Transverse colon (tissue), 4 donors: ENCODE measurements at places on chromosomes 12 and 14.
A peak's percentile ranks its signal among the peaks of the same experiment; 100 is the strongest.

- no peak for DNase-seq
Observed at GRCh38 chr14:72305561-72305960, 373.3 kb downstream of the RGS6 start.

- peak; percentile 76 for DNase-seq
Observed at GRCh38 chr12:20368114-20368650, at the start of gene PDE3A. TSS of gene PDE3A (plus strand) at chr12:20368537. CDS start at chr12:20369285, 748 bp downstream.

DNA sequence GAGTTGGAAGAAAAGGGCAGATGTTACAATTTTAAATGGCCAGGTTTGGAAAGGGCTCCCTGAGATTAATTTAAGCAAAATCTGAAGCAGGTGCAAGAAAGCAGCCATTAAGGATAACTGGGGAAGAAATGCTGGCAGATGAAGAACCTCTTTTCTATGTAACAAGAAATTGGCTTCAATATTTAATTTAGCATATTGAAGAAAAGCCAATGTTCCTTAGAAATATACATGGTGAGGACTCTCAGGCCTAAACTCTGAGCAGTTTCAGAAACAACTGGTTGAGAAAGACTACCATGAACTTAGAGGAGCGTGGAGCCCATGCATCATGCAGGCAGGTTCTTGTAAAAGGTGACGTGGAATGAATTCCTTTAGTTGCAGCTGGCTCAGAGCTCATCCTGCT, 152.8 kb downstream of the LRIG3 start:
- DNase-seq: no peak

- no peak for DNase-seq
Observed at GRCh38 chr12:3534511-3534910, 43.5 kb downstream of the PRMT8 start.

- no peak for DNase-seq
Observed at GRCh38 chr12:88493636-88494035, 86.6 kb downstream of the KITLG start.

GRCh38 chr14:95536671-95537070, 1.8 kb downstream of the GLRX5 start:
- DNase-seq: no peak

DNA sequence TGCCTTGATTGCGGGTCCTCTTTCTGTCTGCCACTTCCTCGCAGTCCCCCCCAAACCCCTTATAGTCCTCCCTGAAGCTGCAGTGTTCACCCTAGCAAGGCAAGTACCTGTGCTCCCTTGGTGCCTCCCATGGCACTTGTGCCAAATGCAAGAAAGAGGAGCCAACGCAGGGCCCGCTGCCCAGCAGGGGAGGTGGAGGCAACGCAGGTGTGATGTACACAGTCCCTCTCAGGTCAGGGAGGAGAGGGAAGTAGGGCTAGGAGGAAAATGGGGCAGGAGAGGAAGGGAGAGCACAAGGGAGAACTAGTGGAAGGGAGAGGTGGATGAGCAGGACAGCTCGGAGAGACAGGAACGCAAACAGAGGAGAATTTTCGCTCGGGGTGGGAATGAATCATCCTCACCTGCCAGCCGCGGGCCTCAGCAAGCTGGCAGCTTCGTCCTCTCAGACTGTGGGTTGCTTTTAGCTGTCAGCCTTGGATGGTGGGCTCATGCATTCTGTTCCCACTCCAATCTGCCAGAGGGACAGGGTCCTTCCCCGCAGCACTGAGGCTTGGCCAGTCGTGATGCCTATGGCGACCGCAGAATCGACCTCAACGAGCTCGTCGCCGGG, 357.0 kb downstream of the CACNA1C start:
- no peak for DNase-seq

DNA sequence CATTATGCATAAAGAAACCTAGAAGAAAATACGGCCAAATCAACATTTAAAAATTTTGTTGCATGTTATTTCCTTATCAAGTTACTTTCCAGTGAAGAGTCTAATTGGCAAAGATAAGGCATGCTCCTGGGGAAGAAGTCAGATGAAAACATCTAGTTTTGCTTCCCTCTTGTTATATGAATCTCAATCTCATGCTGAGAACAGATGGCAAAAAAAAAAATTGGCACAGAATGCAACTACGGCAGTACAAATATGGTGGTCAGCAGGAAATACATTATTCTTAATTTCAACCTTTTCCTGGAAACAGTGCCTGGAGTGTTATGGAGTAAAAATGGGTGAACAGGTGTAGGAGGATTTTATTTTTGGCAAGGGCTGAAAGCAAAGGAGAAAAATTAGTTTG, 32.8 kb downstream of the HECTD4 start:
- no peak for DNase-seq

DNA sequence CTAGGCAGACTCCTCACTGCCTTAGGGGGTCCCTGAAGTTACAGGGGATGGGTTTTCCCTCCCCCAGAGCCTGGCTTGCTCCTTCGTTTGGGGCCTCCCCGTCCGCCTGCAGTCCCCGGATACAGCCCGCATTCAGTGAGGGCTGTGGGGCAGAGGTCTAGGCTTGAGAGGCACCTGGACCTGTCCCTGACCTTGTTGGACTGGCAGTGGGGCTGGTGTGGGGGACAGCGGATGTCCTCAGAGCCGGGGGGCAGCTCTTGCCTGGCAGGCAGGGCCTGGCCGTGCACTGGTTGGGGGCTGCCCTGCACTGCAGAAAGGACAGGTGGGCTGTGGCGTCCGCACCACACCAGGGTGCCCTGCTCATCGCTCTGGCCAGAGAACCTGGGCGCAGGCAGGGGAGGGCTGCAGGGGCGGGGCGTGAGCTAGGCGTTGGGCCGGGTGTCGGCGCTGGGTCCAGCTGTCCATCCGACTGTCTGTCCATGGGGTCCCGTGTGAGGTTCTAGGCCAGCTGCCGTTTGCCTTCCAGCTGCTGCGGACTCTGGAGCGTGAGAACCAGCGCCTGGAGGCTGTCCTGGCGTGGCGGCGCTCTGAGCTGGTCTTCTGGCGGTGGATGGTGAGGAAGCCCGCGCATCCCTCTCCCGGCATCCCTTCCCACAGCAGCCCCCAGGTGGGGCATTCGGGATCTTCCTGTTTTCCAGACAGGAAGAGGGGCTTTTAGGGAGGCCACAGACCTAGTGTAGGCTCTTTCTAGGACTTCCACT, 6.0 kb downstream of the TEDC1 start:
- DNase-seq: no peak

GRCh38 chr14:53090853-53091252, 62.3 kb downstream of the DDHD1 start:
- DNase-seq: no peak

DNA sequence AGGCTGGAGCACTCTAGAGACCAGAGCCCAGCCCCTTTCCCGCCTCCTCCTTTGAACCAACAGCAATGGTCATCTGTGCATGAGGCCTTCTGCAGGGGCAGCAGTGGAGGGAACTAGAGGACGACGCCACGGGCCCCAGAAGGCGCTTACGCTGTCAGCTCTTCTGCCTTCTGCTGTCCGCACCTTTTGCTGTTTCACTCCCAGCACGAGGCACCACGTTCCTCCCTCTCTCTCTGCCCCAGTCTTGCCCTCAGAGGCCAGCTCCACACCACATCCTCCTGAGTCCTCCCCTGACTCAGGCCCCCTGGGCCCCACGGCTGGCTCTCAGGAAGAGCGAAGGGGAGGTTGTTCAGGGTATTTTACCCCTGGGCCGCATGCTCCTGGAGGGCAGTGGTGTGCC, 15.5 kb downstream of the MMAB start:
- DNase-seq: no peak

- peak; percentile 42 for DNase-seq
Observed at GRCh38 chr14:75132382-75133086, 5.7 kb upstream of the NEK9 start.

GRCh38 chr12:16756833-16757555, 151.0 kb upstream of the LMO3 start:
- no peak for DNase-seq

DNA sequence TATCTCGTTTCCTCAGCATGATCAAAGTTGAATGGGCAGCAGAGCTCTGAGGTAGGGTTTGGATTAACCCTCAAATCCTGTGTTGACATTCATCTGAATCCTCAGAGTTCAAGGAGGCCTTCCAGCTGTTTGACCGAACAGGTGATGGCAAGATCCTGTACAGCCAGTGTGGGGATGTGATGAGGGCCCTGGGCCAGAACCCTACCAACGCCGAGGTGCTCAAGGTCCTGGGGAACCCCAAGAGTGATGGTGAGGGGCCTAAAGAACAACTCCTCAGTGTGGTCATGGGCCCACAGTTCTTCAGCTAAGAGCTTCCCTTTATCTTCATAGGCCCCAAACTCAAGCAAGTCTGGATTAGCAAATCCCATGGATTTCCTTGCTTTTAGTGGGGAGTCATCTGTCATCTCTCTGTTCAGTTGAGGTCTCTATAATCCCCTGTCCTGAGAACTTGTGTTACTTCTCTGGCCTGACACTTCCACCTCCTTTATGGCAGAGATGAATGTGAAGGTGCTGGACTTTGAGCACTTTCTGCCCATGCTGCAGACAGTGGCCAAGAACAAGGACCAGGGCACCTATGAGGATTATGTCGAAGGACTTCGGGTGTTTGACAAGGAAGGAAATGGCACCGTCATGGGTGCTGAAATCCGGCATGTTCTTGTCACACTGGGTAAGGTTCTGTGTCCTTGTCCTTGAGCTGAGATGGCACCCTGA, 1.5 kb downstream of the MYL6 start:
- DNase-seq: no peak

DNA sequence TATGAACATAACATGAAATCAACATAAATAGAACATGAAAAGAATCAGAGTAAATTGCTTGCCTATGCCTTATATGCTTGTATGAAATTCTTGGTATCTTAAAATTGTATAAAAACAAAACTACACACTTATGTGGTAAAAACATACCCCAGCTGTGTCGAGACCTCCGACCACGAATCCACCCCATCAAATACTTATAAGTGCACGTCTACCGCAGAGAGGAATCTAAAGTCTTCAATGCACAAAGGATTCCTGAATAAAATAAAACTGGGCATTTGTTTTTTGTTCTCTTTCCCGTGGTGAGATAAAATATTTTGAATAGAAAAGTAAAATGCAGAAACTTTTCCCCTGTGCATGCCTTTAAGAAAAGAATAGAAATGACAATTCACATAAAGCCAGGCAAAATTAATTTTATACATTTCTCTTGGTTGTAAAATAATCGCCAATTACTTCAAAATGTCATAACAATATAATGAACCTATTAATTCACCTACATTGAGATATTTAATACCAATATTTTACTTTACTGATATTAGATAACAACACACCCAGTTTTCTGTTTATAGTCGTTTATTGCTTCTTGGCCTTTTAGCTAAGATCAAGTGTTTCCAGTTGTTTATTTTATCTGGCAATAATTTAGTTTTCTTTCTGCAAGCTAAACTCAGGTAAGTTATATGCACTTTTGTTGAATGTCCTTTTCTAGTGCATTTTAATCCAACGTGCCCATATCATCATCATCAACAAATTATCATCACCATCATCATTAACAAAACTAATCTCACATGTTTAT, 1.0 kb downstream of the KLRK1 start:
- no peak for DNase-seq

DNA sequence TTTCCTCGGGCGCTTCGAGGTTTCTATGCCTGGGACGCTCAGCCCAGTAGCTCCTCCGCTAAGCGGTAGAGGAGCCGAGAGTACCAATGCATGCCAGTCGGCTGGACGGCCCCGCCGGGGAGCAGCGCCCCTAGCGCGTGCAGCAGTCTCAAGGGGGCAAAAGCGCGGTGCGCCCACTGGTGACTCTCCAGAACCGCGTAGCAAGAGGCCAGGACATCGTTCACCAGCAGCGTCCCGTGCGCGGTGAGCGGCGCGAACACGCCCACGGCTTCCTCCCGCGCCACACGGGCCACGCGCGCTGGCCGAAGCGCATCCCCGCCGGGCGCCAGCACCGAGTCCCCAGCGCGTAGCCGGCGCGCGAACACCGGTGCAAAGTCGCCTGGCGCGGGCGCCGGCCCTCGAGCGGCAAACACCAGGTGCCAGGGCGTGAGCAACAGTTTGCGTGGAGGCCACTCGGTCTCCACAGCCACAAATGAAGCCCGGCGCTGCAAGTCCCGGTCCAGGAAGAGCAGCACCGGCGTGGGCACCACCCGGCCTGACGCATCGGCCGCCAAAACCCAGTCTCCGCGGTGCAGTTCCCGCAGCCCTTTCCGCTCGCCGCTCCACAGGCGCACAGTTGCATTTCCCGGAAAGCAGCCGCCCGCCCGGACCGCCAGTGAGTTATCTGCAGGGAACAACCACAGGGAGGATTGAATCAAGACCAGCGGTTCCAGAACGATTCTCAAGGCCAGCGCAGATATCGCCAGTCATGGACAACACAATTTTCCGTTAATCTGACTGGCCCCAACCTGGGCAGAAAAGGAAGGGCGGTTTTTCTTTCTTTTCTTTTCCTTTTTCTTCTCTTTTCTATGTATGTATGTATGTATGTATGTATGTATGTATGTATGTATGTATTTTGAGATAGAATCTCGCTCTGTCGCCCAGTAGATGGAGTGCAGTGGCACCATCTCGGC, 4.5 kb downstream of the DHH start:
- no peak for DNase-seq
